DMS53 (cell line): ENCODE measurements at places on chromosomes 12 and 14.

GRCh38 chr12:103470664-103471063 lies 25.1 kb downstream of the C12orf42 start:
- no peak for DNase-seq

DNA sequence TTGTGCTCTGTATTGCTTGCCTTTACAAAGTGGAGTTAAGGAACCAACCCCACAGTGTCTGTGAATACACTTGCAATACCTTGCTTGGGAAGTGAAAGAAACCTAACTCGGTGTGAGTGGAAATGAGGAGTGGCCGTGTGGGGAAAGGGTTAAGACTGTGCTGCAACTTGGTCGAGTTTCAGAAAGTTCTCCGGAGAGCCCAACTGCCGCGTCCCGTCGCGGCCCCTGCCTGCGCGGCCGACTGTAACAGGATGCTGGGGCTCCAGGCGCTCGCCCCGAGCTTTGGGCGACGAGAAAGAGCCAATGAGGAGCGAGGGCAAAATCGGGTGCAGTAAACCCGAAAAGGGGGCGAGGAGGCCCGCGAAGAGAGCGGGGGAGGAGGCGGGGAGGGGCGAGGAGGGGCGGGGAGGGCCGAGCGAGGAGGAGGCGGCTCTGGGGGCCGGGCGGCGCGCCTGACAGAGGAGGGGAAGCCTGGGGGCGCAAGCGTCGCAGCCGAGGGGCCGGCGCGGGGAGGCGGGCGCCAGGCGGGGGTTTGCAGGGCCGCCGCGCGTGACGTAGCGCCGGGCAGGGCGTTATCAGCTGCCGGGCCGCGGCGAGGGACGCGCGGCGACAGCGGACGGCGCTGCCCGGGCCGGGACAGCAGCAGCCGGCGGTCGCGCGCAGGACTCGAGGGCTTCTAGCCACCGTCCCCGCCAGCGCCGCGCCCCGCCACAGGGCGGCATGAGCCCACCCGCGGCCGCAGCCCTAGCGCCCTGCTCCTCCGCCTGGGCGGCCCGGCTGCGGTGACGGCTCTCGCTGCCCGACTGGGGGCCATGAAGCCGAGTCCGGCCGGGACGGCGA lies at the start of gene DACT1:
TSS of gene DACT1 (plus strand) at position 572 of the 840 bp plus-strand sequence. CDS start at position 813, 241 bp downstream.
- DNase-seq, result peak; percentile 59

- DNase-seq, result peak; percentile 97
Observed at GRCh38 chr12:132761921-132762583, 420 bp upstream of the ANKLE2 start.

- DNase-seq, result peak; percentile 24
Observed at GRCh38 chr14:43356979-43357545, 1150.0 kb downstream of the FSCB start.

DNA sequence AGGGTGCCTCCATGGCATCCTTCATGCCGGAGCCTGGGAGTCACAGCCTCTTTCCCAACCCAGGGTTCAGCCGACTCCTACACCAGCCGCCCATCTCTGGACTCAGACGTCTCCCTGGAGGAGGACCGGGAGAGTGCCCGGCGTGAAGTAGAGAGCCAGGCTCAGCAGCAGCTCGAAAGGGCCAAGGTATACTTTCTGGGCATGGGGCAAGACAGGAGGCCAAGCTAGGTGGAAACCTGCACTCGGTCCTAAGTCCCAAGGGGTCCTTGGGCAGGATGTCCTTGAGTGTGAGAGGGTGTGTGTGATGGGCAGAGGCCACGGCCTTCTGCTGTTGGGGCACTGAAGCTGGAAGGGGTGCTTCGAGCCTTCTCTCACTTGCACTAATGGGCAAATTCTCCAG lies 5.0 kb downstream of the CACNB3 start:
- DNase-seq, result no peak

DNA sequence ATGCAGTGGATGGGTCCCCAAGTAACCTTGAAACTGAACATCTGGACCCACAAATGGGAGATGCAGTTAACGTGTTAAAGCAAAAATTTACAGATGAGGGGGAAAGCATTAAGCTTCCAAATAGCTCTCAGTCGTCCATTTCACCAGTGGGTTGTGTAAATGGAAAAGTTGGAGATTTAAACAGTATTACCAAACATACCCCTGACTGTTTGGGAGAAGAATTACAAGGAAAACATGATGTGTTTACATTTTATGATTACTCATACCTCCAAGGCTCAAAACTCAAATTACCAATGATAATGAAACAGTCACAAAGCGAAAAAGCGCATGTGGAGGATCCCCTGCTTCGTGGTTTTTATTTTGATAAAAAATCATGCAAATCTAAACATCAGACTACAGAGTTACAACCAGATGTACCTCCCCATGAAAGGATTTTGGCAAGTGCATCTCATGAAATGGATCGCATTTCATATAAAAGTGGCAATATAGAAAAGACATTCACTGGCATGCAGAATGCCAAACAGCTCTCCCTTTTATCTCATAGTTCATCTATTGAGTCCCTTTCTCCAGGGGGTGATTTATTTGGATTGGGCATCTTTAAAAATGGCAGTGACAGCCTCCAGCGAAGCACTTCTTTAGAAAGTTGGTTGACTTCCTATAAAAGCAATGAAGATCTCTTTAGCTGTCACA lies 116.6 kb upstream of the NPAS3 start:
- DNase-seq, result no peak

GRCh38 chr12:31773223-31773750 lies 44.5 kb upstream of the AMN1 start:
- peak; percentile 63 for DNase-seq

- peak; percentile 49 for DNase-seq
Observed at GRCh38 chr12:46546634-46547273, 174.2 kb upstream of the SLC38A2 start.

DNA sequence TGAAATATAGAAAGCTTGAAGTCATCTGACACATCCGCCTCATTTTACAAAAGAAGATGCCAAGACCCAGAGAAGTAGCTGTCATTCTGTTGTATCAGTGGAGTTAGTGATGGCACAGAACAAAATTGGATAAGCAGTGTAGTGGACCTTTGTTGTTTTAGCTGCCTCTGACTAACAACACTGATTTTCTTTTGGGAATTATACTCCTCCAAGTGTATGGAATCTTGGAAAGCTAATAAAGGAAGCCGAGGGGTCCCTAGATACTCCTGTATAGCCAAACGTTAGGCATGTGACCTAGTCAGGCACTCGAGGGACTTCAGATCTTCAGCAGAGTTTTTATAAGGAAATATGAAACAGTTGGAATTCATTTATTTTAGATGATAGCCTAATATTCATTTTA lies 94.5 kb downstream of the OTOGL start:
- DNase-seq, result no peak

GRCh38 chr12:29673346-29673745 lies 110.4 kb downstream of the TMTC1 start:
- no peak for DNase-seq

DNA sequence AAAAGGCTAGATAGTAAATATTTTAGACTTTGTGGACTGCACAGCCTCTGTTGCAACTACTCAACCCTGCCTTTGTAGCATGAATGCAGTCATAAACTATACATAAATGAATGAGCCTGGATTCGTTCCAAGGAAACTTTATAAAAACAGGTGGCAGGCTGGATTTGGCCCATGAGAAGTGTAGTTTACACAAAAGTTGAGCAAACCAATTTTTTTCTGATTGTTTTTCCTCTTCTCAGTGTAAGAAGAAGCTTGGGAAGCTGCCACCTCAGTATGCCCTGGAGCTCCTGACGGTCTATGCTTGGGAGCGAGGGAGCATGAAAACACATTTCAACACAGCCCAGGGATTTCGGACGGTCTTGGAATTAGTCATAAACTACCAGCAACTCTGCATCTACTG lies 9.5 kb downstream of the OAS1 start:
- DNase-seq, result no peak

DNA sequence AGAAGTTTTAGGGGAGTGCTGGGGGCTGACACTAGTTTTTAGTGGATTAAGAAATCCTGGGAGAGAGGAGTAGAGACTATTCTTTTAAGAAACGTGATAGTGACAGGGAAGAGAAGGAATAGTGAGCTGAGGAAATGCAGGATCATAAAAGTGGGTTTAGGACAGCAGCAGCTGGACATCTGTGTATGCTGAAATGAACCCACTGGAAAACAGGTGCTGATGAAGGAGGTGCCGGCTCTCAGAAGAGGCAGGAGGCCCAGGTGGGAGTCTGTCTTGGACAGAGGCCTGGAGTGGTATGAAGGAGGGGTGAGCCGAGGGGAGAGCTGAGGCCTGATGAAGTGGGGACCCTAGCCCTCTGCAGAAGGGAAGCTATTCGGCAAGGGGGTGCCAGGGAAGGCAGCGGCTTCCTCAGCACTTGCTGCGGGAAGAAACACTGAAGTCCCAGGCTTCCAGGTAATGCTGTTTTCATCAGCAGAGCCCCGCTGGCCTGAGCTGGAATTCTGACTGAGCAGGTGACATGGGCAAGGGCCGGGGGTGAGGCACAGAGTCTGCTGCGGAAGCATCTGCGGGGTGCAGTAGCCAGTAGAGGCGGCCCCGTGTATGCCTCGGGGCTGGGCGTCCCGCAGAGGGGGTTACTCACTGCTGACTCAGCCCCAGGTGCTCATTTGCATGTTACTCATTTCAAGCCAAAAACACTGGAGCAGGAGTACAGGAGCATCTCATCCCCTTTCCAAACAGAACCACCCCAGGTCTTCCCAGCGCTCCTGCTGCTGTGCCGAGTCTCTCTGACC lies 89.7 kb downstream of the TMCC3 start:
- peak; percentile 72 for DNase-seq

DNA sequence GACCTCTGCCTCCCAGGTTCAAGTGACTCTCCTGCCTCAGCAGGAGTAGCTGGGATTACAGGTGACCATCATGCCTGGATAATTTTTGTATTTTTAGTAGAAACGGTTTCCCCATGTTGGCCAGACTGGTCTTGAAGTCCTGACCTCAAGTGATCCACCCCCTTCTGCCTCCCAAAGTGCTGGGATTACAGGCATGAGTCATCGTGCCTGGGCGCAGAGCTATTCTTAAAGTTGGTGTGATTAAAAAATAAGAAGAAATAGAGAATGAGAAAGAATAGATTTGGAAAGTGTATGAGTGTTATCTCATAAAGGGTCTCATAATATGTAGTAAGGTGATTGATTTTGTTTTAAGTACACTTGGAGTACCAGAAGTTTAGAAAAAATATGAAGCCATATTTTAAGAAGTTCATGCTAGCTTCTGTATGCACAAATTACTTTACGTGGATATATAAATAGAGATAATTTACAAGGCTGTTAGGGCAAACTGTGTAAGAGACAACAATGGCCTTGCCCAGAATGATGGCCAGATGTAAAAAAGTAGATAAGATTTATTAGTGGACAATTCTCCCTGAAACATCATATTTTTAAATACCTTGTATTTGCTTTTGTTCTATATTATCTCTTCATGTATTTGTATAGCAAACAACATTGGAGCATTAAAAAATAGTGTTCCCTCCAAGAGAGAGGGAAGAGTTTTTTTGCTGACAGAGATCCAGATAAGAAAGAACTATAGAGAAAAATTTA lies 1108.5 kb downstream of the SLC16A7 start:
- DNase-seq, result no peak
